ENCODE measurements at places on chromosomes 1 and 21. TPM values are rescaled to one million over a fixed set of nuclear protein-coding genes. Genes with fewer than 3 reads are reported as not detected.

EFHD2 gene
- total RNA-seq = 33.5 TPM

SLC35F3 gene
- total RNA-seq = 1.6 TPM

PRKACB gene
- total RNA-seq = 5.5 TPM

FLG gene
- 0.28 TPM for total RNA-seq

GNG4 gene
- total RNA-seq = not detected

OR2M3 gene
- not detected for total RNA-seq

CFAP107 gene
- not detected for total RNA-seq

GBP4 gene
- 0.36 TPM for total RNA-seq

CALML6 gene
- total RNA-seq = 0.93 TPM

PPFIA4 gene
- total RNA-seq = 3.1 TPM

PGBD5 gene
- 0.68 TPM for total RNA-seq

NUP210L gene
- total RNA-seq = under 0.01 TPM

KCNA10 gene
- not detected for total RNA-seq

KIF2C gene
- 0.28 TPM for total RNA-seq

LCA5L gene
- total RNA-seq = 1.4 TPM

All from nasal cavity respiratory epithelium epithelial cell of viscerocranial mucosa (primary cell).